Activated T-cell treated with anti-CD3 and anti-CD28 coated beads, Interleukin-2, amount 50 U/mL, for 4 hours (primary cell): ENCODE measurements at places on chromosomes 6 and 20. TPM values are rescaled to one million over a fixed set of nuclear protein-coding genes. Genes with fewer than 3 reads are reported as not detected.

DNA sequence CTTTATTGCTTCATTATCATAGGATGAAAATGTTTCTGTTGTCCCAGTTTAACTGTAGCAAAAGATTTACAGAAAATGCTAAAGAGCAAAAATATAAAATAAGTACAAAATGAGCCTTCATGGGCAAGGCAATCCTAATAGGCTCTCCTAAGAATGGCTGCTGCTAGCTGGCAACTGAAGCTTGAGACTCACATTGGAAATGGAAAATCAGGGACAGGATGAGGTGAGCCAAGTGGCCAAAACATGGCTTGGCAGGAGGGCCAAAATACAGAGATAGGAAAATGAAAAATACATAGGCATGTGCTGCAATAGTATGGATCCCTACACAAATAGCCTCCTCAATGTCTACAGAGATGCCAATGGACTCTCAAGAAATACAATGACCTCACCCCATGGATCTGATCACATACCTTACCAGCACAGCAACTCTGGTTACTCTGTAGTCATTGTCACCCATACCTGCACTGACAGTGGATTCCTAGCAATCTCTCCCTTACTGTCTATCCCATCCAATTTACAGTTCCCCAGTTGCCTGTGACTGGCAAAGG lies 105.4 kb downstream of the DST start:
- no peak for DNase-seq

DNA sequence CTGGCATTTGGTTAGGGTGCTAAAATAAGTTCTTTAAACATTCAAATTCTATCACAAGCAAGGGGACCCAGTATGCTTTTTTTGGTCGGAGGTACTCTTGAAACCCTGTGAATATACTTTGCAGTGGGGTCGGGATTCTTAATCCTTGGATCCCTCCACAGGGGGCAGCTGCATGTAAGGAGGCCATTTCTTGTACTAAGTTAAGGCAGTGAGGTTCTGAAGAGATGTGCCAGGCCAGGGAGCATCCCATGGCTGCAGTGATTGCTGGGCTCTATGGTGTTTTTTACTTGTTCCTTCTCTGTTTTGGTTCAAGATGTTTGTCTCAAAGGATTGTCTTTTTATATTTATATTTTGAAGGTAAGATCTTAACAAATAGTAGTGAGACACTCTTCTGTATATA lies 50.4 kb downstream of the TOP1 start:
- no peak for DNase-seq

GRCh38 chr6:3892603-3893002 lies 43.4 kb downstream of the FAM50B start:
- DNase-seq, result no peak

FHL5 gene
- total RNA-seq, result not detected

- DNase-seq, result no peak
Observed at GRCh38 chr20:43529051-43529450, 21.6 kb downstream of the L3MBTL1 start.

GRCh38 chr6:118744261-118744941 lies 93.0 kb upstream of the CEP85L start:
- DNase-seq, result no peak

DNA sequence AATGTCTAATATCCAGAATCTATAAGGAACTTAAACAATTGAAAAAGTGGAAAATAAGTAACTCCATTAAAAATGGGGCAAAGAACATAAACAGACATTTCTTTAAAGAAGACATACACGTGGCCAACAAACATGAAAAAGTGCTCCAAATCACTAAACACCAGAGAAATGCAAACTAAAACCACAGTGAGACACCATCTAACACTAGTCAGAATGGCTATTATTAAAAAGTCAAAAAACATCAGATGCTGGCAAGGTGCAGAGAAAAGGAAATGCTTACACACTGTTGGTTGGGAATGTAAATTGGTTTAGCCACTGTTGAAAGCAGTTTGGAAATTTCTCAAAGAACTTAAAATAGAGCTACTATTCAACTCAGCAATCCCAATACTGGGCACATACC lies 169.2 kb upstream of the MANEA start:
- DNase-seq, result no peak

- no peak for DNase-seq
Observed at GRCh38 chr20:60658681-60659080, 593.4 kb upstream of the CDH4 start.

DNA sequence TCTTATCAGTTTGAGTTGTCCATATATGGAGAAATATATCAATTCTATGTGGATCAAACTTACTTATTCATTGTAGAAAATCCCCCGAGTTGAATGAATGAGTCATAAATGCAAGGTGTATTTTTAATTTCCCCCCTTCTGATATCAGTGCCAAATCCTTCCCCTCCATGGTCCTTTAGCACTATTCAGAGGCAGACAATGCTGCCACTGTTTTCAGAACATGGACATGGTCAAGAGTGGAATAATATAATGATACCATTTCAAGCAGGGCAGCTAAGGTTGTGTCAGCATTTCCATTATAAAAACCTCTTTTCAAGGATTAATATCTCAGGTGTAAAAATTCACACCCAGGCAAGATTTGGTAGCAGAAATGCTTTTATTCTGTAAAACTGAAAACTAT lies 244.0 kb downstream of the FOXC1 start:
- no peak for DNase-seq

- no peak for DNase-seq
Observed at GRCh38 chr20:31602431-31602778, 2.7 kb upstream of the ID1 start.

- DNase-seq, result no peak
Observed at GRCh38 chr6:142300758-142301650, 803 bp upstream of the ADGRG6 start.

MLN gene
- not detected for total RNA-seq

DNA sequence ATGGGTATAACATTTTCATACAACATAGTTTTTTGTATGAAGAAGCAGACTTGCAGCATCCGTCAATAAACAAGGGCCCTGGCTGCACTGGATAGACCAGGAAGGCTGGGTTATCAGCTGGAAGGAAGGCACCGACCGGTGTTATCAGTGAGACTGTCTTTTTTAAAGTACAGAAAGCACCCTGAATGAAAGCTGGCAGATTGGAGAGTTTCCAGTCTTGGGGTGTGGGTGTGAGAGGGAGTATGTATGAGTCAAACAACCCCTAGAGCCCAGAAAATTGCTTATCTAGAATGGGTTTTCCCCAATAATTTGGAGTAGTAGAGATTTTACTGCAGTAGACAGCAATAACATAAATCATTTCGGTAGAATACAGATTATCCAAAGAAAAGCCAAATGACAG lies 42.4 kb downstream of the TXLNB start:
- DNase-seq, result no peak

GRCh38 chr20:40811660-40812414 lies 122.8 kb upstream of the MAFB start:
- no peak for DNase-seq

- no peak for DNase-seq
Observed at GRCh38 chr6:2430612-2431011, 185.2 kb upstream of the GMDS start.

DNA sequence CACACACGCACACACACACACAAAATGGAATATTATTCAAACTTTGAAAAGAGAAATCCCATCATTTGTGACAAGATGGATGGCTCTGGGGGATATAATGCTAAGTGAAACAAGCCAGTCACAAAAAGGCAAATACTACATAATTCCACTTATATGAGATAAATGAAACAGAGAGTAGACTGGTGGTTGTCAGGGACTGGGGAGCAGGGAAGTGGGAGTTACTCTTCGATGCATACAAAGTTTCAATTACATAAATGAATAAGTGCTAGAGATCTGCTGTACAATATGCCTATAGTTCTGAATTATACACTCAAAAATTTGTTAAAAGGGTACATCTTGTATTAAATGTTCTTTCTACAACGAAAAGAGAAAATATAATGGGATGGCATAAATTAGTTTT lies 58.1 kb upstream of the PLN start:
- DNase-seq, result no peak

- no peak for DNase-seq
Observed at GRCh38 chr6:36626636-36627035, 32.5 kb downstream of the SRSF3 start.

DNA sequence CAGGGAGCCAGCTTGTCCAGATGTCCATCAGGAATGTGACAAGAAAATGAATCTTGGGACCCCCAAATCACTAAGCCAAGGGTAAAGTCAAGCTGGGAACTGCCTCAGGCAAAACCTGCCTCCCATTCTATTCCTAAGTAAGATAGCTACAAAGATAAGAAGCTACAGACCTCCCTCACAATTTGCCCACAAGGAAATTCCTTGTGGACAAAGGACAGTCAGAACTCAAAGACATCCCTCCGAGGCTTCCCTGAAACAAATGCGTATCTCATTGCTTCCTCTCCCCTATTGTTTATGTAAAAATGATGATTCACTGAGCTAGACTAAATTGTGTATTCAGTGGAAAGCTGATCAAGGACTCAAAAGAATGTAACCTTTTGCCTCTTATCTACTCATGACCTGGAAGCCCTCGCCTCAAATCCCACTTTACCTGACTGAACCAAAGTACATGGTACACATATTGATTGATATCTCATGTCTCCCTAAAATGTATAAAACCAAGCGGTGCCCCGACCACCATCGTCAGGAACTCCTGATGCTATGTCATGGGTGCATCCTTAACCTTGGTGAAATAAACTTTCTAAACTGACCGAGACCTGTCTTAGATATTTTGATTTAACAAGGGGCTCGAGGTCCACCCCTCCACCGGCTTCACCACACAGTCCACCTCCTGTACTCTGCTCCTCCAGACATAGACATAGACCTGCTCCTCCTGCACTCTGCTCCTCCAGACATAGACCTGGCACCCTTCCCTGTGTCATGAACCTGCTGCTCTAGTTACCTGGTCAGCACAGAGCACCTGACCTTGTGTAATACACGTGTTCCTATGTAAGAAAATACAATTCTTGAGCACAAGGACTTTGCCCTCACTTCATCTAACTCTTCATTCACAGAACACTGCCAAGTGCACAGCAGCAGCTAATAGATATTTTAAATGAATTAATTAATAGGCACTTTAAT lies 81.4 kb downstream of the WDR27 start:
- no peak for DNase-seq

KCNQ2 gene
- not detected for total RNA-seq

SIGLEC1 gene
- total RNA-seq, result 0.05 TPM

DNA sequence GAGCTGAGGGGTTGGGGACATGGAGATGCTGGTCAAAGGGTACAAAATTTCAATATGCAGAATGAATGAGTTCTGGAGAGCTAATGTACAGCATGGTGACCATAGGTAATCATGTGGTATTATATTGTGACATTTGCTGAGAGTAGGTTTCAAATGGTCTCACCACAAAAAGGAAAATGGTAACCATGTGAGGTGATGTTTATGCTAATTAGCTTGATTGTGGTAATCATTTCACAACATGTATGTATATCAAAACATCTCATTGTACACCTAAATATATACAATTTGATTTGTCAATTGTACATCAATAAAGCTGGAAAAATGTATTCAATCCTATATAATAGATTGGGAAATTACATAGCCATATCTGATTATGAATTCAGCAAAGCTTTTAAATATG lies 29.5 kb upstream of the TMEM14A start:
- DNase-seq, result no peak

GRCh38 chr20:48823960-48824498 lies 3.8 kb downstream of the PREX1 start:
- DNase-seq, result peak; percentile 54

GRCh38 chr20:57097245-57097915 lies 169.1 kb downstream of the BMP7 start:
- no peak for DNase-seq

CLIC5 gene
- 2.9 TPM for total RNA-seq

- DNase-seq, result no peak
Observed at GRCh38 chr20:32912688-32913087, 54.0 kb downstream of the EFCAB8 start.
